Bronchial smooth muscle cell (primary cell): ENCODE measurements at places on chromosomes 7 and 10. TPM values are rescaled to one million over a fixed set of nuclear protein-coding genes. Genes with fewer than 3 reads are reported as not detected.

FAM25A gene
- total RNA-seq = not detected in 2 replicates

DLG5 gene
- 33.9 and 46.0 TPM in 2 replicates for total RNA-seq

ADAMTS14 gene
- 3.3 and 22.9 TPM in 2 replicates for total RNA-seq

GARIN1A gene
- 0.52 and 0.63 TPM in 2 replicates for total RNA-seq

AGBL3 gene
- total RNA-seq = 0.32 and 0.52 TPM in 2 replicates

FGFBP3 gene
- 0.17 and 0.47 TPM in 2 replicates for total RNA-seq

ACTL6B gene
- not detected in 2 replicates for total RNA-seq

CRHR2 gene
- total RNA-seq = not detected in 2 replicates
